Activated CD4-positive, alpha-beta T cell treated with anti-CD3 and anti-CD28 coated beads for 36 hours (primary cell): ENCODE measurements at places on chromosomes 4 and X. TPM values are rescaled to one million over a fixed set of nuclear protein-coding genes. Genes with fewer than 3 reads are reported as not detected.
A peak's percentile ranks its signal among the peaks of the same experiment; 100 is the strongest.

GPR143 gene
- total RNA-seq: not detected

CTAG1B gene
- not detected for total RNA-seq

FAM114A1 gene
- 0.32 TPM for total RNA-seq

NSUN7 gene
- total RNA-seq: 0.23 TPM

PTCHD1 gene
- total RNA-seq: not detected

TNIP3 gene
- 4.8 TPM for total RNA-seq

DNA sequence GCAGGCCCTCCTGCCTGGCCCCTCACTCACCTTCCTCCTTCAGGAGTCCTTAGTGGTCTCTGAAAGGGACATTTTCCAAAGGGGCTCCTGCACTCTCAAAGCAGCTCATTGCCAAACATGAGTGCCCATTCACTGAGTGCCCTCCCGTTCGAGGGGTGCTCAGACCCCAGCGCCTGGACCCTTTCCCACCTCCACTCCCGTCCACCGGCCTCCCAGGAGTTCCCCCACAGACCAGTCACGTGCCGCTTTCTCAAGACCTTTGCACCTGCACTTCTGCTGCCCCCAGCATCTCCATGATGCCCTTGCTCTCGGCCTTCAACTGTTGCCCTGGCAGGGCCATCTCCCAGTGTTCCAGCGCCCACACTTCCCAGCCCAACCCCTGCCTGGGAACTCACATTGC is 89.5 kb downstream of the ADRA2C start:
- DNase-seq: no peak

- DNase-seq: no peak
These were observed 29.2 kb downstream of the FHIP1A start for GRCh38 chr4:151438154-151438553.

DNA sequence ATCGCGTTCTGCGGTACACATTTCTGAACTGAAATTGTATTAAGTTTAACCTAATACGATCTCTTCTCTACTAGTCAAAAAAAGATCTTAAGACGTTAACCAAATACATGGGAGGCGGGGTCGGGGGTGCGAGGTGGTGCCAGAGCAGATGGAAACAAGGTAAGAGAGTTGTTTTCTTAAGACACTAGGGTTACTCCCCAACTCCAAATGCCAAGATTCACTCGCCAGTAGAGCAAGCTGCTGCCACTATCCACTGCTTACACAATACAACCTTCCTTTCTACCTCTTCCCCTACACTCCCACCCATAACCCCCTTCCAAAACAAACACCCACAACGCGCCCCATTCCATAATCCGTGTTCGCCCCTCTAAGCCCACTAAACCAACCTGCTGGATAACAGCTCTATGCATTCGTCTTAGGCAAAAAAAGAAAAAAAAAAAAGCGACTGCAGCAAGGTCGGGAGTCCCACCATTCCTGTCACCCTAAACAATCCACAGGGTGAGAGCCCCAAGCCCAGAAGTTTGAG is 1.3 kb downstream of the LCORL start:
- DNase-seq: peak; percentile 49

- no peak for DNase-seq
These were observed 4.8 kb downstream of the WDR44 start for GRCh38 chrX:118350706-118351105.

- no peak for DNase-seq
These were observed 264.0 kb downstream of the MID1IP1 start for GRCh38 chrX:39065051-39065871.

DNA sequence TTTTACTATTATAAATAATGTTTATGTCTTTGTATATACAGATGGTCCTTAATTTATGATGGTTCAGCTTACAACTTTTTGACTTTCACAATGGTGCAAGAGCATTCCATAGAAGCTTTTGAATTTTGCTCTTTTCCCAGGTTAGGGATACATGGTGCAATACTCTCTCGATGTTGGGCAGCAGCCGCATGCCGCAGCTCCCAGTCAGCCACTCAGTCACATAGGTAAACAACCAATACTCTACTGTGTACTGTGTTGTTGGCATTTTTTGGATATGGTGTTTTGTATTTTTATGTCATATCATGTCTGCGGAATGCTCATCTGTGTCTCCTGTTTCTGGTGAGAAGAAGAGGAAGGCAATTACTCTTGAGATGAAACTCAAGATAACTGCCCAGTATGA is 258.0 kb upstream of the ETNPPL start:
- DNase-seq: no peak

DNA sequence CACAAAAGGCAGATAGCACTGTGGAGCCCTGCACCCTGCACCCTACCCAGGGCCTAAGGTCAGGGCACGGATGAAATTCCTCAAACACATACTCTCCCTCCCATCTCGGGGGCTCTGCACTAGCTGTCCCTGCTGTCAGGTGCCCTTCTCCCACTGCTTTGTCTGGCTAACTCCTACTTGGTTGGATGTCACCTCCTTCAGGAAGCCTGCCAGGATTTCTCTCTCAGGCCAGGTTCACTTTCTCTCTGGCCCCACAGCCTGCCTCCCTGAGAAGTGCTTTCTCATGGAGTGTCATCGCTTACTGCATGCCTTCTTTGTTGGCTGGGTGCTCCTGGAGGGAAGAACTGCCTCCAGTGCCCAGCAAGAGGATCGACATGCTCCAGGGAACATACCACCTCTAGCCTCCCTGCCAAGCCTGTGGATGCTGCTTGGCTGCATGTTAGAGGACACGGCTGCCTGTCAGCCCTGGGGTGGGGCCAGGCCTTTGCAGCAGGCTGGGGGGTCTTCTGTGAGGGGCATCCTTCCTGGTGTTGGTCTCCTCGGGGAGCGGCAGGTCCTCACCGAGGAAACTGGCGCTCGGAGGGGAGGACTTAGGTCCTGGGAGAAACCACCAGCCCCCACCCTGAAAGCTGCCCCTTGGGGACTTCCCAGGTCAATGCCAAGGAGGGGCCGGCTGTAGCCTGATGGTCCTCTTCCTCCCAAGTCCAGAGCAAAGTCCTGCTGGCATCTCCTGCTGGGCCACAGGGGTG is 15.0 kb downstream of the ABLIM2 start:
- DNase-seq: no peak

GRCh38 chr4:37928426-37929416 is 31.5 kb upstream of the PTTG2 start:
- no peak for DNase-seq

DNA sequence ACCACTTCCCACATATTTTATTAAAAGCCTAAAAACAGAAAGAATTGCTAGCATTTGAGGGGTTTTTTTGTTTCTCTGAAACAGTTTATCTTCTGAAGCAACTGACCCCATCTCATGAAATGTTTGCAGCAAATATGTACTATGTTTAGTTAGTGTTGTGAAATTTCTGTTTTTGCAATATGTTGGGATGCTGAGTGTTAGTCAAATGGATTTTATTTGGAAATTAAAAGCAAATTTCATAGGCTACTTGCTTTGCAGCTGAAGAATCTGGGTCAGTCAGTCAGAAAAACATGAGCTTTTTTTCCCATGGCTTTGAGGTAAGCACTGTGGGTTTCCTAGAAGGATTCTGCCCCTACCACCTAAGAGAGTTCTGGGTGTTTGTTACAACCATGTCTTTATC is 184.9 kb upstream of the DKK2 start:
- no peak for DNase-seq

DNA sequence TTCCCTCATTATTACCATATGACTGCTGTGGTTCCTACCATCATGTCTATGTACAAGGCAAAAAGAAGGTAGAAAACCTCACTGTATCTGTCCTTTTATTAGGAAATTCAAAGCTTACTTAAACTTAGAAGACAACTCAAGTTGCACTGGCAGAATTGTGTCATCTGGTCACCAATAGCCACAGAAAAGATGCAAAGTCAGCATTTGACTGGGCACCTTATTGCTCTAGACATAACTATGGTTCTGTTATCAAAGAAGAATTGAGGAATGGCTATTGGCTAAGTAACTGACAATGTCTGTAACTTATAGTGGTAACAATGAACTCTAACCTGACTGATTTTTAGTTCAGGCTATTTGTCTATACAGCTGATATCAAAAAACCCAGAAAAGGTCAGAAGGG is 45.3 kb downstream of the MAP9 start:
- no peak for DNase-seq

DNA sequence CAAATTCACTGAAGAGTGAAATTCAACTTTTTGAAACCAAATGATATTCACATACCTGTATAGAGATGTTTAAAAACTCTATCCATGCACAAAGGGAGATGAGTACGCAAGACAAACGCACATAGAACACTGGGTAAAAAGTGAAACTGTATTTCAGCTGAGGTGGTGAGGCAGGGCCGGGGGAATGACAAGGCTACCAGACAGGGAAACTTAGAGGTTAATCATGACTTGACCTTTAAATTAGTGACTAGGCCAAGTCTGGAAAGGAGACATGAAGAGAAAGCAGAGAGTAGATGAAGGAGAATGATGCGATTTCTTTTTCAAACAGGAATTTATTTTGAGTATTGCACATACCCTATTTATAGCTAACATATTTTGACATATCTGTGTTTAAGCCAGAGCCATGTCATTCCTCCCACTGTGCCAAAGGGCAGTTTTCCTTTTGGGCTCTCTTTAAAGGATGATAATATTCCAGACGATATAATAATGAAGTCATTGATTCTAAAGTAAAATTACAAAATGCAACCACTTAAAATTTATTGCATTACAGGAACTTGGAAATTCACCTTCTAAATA is 49.4 kb downstream of the ARHGEF6 start:
- DNase-seq: peak; percentile 49

DNA sequence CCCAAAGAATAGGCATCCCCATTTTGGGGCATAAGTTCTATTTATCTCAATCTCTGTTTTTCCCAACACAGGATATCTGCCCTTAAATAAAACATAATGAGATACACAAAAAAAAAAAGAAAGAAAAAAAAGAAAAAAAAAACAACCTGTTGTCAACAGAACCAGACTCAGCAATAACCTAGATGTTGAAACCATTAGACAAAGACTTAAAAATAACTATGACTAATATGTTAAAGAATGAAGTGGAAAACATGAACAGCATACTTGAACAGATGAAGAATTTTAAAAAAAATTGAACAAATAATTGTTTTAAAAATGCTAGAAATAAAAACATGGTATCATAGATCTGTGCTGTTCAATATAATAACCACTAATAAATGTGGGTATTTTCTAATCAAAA is 93.4 kb upstream of the RXFP1 start:
- no peak for DNase-seq

GRCh38 chrX:77276742-77277141 is 170.4 kb upstream of the FGF16 start:
- DNase-seq: no peak

DNA sequence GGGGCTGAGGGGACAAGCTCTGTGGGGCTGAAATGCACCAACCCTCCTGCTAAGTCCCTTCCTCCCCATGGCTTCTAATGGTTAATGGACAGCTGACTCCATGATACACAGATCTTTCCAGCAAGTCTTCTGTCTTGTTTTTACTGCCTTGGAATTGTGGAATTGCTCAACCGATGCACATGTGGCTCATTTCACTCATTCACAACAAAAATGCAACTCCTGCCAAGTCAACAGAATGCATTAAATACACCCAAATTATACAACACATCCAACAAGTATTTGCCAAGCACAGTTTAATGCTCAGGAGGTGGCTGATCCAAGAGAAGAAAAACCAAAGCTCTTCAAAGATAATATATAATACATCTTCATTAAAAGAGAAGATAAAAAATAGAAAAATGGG is 61.9 kb upstream of the PAGE4 start:
- no peak for DNase-seq

DNA sequence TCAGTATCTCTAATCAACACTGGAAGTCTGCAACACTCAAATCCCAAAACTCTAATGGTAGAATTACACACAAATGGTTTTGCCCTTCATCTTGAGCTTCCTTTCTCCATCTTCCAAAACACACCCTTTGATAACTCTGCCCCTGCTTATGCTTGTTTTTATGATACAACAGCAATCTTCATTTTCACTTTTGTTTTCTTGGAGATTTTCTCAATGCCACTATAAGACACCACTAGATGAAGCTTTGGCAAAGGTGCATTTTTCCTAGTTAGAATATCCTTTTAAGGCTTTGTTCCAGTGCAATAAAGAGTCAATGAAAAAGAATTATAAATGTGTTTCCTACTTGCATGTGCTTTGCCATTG is 472.4 kb upstream of the NWD2 start:
- DNase-seq: no peak

GRCh38 chr4:2219233-2219760 is 22.6 kb downstream of the HAUS3 start:
- DNase-seq: no peak

- DNase-seq: peak; percentile 17
These were observed 361 bp downstream of the TMEM128 start for GRCh38 chr4:4247696-4248028.

- no peak for DNase-seq
These were observed 2.4 kb downstream of the CXXC4 start for GRCh38 chr4:104492183-104492771.

DNA sequence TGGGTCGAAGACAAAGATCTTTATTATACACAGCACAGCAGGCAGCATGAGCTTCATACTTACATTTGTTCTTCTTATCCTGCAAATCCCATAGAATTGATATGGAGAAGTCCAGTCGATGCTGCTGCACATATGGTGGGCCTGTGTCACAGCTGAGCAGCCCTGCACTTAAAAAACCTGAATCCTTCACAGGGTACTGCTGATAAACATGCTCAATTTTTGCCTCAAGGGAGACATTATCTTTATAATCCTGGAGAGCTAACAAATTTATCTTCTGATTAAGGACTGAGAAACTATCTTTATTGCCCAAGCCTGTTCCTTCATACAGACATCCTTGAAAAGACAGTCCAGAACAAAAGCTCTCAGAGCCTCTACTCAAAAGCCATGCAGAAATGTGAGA is 434.4 kb upstream of the FAM47C start:
- no peak for DNase-seq

DNA sequence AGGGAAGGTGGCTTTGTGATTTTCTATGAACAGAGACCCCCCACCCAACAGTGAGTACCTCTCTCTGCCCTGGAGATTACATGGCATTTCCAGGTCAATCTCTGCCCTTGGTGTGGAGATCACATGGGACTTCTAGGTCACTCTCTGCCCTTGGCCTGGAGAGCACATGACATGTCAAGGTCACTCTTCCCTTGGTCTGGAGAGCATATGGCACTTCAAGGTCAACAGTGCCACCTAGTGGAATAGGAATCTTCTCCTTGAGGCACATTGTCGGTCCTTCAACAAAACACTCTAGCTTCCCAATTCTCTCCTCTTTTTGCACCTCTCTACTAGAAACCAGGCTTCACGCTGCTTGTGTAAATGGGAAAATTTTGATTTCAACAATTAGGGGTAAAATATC is 66.2 kb upstream of the TACR3 start:
- DNase-seq: peak; percentile 11

DNA sequence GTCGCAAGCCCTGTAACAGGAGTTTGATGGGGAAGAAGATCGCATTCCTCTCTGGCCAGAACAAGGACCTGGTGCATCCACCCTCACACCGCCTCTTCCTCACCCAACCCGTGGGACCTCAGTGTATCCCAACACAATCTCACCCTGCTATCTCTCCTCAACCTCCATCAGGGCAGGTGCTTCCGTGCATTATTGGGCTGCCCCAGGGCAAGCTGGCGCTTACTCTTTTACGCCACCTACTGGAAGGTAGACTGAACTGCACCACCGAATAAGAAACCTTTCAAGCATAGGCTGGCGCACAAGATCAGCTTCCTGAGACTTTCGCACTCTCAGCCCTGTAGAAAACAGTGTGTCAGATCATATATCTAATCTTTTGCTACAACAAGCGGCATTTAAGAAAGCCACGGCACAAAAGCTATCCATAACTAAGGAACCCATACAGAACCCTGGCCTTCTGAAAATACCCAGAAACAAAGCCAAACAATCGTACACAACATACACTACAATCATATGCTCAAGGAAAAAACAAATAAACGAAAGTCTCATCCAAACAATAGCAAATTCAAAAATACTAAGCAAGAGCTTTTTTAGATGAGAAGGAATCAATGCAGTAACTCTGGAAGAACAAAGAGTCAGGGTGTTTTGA is 209.3 kb downstream of the UGT8 start:
- DNase-seq: peak; percentile 51
